Activated CD4-positive, alpha-beta T cell treated with anti-CD3 and anti-CD28 coated beads for 4 hours (primary cell): ENCODE measurements at places on chromosomes 7 and 10.
A peak's percentile ranks its signal among the peaks of the same experiment; 100 is the strongest.

DNA sequence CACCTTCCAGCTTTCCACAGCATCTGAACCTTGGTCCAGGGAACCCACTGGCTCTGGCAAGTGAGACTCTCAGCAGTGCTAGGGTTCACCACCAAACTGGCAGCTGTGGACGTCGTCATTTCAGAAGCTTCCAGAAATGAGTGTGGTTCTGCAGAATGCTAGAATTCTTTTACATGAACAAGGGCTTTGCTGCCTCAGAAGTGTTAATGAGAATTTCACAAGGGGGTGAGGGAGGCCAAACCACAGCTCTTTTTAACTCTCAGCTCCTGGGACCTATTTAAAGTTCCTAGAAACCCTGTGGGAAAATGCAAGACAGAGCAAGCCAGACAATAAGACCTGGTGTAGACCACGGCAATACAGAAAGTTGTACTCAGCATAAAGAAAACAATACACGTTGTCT lies 129.3 kb upstream of the BET1 start:
- DNase-seq: no peak

DNA sequence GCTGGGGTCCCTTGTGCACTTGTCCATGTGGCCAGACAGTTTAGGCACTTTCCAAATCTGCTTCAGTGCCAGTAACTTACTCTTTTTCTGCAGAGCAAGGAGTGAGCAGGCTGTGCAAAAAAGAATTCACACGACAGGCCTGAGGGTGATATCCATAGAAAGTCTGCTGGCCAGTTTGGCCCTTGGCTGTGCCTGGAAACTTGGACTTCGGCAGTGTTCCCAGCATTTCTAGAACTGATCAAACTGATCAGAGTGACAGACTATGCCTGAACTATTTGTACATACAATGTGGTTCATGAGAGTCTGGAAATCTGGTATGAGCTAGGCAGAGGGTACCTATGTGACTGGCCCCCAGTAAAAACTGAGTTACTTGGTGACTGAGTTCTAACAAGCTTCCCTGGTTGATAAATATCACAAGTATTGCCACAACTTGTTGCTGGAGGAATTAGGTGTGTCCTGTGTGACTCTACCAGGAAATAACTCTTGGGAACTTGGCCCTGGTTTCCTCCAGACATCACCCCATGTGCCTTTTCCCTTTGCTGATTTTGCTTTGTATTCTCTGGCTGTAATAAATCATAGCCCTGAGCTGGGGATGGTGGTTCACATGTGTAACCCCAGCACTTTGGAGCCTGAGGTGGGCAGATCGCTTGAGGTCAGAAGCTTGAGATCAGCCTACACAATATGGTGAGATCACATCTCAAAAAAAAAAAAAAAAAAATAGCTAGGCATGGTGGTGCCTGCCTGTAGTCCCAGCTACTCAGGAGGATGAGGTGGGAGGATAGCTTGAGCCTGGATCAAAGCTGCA lies 3.3 kb upstream of the DENND10 start:
- no peak for DNase-seq

DNA sequence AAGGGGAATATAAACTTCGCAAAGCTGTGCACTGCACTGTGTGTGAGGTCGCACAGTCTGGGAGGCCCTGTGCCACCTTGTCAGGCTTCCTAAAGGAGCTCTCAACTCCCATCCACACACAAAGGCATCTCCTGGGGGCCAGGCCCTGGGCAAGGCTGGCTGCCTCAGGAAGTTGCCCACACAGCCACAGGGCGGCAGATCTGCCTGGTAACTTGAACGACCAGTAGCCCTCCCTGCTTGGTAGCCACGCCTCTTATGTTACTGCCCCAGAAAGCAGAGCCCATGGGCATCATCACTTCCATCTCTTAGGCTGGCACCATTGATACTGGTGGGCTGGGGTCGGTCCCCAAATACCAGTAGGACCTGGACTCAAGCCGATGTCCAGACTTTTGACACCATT lies 82.8 kb downstream of the HECW1 start:
- no peak for DNase-seq

GRCh38 chr10:132293813-132294520 lies 13.8 kb downstream of the STK32C start:
- DNase-seq: no peak

DNA sequence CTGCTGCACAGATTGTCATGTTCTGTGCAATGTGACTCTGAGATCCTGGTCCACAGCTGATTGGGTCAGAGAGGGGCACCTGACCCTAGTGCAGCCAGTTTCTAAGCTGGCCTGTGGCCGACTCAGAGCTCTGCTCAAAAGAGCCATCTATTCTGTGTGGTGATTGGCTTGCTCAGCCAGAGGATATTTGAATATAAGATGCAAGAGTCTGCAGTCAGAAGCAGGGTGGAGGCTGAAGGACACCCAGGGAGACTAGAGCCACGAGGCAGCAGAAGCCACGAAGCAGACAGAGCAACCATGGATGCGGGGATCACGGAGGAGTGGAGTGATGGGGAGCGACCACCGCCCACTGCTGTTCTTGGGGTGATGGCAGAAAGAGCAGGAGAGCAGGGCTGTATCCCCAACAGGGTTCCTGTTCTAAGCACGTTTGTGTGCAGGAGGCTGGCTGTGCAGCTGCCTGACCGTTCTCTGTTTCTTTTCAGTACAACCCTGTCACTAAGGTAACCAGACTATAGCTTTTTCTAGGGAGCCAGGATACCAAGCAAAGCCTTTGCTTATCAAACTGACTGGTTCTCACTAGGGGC lies 19.5 kb upstream of the RHEB start:
- DNase-seq: no peak

- no peak for DNase-seq
Measured at GRCh38 chr10:34964166-34964800, 125.9 kb downstream of the CUL2 start.

- no peak for DNase-seq
Measured at GRCh38 chr10:13668126-13668525, 81.4 kb downstream of the PRPF18 start.

DNA sequence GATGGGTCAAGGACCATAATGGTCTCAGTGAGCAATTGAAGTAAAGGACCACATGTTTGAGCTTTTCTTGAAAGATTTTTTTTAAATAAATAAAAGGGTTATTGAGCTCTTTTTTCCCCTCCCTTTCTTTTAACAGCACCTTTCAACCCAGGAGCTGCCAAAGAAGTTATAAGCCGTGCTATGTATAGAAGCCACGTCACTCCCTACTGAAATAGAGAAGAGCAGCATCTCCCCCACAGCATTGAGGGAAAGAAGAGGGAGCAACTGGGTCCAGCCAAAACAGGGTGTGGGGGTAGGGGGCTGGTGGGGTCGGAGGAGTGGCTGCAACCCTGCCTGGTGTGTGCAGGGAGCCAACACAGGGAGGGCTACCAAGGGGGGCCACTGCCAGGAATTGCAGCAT lies 227.2 kb downstream of the PLXNA4 start:
- DNase-seq: no peak

DNA sequence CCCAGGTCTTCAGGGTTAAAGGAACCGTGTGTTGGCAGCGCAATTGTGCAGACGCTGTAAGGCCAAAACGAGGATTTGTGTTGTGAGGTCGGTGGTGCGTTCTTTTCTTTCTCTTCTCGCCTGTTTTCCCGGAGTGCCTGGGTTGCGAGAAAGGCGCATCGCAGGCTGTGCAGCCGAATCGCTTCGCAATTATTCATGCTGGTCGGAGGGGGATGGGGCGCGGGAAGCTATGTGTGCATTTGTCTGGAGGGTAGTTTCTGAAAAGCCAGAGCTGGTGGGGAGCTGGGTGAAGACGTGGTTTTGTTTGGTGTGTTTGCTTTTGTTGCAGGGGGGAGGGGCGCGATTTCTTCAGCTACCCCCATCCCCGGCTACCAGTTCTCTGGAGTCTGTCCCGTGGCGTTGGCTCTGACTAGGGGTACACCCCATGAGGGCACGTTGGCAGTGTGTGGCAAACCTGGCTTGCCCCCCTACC lies 2.1 kb downstream of the MXI1 start:
- peak; percentile 66 for DNase-seq

GRCh38 chr7:100127866-100128636 lies 1.3 kb downstream of the MBLAC1 start:
- peak; percentile 11 for DNase-seq

DNA sequence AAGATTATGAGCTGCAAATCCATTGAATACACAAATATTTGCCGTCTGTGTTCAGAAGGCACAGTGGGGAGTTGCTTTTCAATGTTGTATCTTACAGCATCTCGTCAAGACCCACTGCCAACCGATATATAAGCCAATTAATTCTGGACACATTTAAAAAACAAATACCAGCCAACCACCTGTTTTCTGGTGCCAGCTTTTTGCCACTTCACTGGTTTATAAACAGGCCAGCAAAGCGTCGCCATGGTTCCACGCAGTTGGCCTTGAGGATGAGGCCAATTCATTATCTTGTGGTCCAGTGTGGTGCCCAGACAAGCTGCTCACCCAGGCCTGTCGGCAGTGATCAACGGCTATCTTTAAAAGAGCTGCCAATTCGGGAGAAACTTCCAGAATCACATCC lies 321.0 kb downstream of the TCERG1L start:
- no peak for DNase-seq

GRCh38 chr10:22722626-22723169 lies 8.3 kb upstream of the PIP4K2A start:
- DNase-seq: no peak

- DNase-seq: no peak
Measured at GRCh38 chr10:21584834-21585530, 51.0 kb downstream of the MLLT10 start.

- no peak for DNase-seq
Measured at GRCh38 chr7:42106562-42106961, 130.4 kb downstream of the GLI3 start.

GRCh38 chr10:30783939-30784501 lies 154.5 kb upstream of the LYZL2 start:
- DNase-seq: peak; percentile 85

DNA sequence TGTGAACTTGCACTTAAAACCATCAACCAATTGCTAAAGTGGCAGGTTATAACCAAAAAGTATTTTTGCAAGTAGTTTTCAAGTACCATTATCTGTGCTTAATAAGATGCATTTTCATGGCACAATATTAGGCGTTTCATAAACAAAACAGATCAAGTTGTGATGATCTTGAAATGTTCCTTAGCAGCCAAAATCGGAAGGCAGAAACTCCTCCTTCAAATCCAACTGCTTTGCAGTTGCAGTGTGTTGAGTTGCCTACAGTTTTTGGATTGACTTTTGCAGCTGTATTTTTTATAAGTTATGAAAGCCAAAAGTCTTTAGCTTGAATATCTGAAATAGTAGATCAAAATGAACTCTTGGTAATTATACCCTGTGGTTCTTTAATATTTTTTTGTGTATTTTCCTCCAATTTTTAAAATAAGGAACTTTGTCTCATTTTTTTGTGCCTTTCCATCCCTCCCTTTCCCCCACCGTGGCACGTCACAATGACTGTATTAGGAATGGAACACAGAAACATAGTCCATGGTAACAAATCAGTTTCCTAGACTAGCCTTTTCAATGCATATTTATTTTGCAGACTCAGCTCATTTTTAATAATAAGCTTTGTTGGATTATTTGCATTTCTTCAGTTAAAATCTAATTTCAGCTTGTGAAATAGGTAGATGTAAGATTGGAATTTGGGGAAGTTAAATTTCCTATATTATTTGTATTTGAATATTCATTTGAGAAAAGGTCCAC lies 80.8 kb downstream of the ADD3 start:
- DNase-seq: no peak

DNA sequence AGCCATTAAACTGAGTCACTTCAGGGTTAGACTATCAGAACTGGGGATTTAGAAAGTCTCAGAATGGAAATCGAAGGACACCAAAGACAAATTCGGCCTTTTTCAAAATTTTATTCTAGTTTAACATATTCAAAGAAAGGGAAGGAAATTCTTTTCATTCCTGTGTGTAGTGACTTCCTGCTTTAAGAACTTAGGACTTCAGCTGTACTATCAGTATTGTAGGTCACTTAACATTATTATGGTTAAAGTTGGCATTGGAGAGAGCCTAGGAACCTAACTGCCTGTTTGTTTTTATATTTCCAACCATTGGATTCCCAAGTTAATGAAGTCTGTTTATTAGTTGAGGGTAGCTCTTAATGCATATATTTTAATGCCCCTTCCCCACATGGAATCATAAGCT lies 63.7 kb downstream of the PTEN start:
- DNase-seq: no peak

DNA sequence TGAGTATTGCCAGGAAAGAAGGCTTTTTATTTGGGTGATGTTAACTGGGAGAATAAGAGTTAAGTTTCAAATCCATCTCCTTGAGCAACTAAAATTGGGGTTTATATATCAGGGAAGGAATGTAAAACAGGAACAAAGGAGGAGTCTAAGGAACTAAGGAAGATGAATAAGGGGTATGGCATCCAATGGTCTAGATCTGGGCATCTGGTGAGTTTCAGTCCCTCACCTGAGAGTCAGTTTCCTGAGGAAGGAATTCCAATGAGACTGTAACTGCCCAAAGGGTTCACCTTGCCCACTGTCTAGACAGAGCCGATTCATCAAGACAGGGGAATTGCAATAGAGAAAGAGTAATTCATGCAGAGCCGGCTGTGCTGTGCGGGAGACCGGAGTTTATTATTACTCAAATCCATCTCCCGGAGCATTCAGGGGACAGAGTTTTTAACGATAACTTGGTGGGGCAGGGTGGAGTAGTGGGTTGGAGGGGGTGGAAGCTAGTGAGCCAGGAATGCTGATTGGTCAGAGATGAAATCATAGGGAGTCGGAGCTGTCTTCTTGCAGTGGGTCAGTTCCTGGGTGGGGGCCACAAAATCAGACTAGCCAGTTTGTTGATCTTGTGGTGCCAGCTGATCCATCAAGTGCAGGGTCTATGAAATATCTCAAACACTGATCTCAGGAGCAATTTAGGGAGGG lies 188.3 kb upstream of the STK17A start:
- DNase-seq: no peak

- DNase-seq: peak; percentile 81
Measured at GRCh38 chr7:63899691-63900393, 98.8 kb upstream of the ZNF722 start.

- DNase-seq: no peak
Measured at GRCh38 chr7:152504367-152504766, 68.6 kb upstream of the KMT2C start.

- DNase-seq: no peak
Measured at GRCh38 chr10:45377858-45378257, 3.8 kb downstream of the ALOX5 start.

- DNase-seq: no peak
Measured at GRCh38 chr10:99742701-99743100, 10.7 kb downstream of the CUTC start.

- DNase-seq: no peak
Measured at GRCh38 chr10:25820874-25821273, 113.2 kb upstream of the MYO3A start.

- DNase-seq: no peak
Measured at GRCh38 chr7:44112997-44113763, 9.0 kb downstream of the AEBP1 start.

GRCh38 chr7:67553378-67553777 lies 556.7 kb downstream of the TYW1 start:
- DNase-seq: no peak

- DNase-seq: no peak
Measured at GRCh38 chr7:28102797-28103196, 77.8 kb downstream of the JAZF1 start.

DNA sequence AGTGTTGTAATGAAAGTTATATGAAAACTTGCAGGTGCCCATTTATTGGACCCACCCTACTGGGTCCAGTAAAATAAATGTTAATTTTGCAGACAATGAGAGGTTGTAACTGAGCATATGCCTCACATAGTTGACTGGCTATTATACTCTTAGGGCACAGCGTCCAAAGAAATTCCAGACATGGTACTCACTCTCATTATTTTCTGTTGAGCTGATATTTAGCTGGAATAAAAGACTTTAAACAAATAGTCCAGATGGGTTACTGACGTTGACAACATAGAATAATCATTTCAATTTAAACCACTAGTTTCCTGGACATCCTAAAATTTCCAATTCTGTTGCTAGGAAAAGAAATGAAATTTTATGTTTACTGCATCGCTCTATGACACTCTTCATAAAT lies 174.5 kb downstream of the ZNF365 start:
- no peak for DNase-seq
